ENCODE measurements at places on chromosomes 3 and 15.
A peak's percentile ranks its signal among the peaks of the same experiment; 100 is the strongest.

- DNase-seq = no peak
These were observed 81.4 kb upstream of the BCHE start for GRCh38 chr3:165918657-165918979.

DNA sequence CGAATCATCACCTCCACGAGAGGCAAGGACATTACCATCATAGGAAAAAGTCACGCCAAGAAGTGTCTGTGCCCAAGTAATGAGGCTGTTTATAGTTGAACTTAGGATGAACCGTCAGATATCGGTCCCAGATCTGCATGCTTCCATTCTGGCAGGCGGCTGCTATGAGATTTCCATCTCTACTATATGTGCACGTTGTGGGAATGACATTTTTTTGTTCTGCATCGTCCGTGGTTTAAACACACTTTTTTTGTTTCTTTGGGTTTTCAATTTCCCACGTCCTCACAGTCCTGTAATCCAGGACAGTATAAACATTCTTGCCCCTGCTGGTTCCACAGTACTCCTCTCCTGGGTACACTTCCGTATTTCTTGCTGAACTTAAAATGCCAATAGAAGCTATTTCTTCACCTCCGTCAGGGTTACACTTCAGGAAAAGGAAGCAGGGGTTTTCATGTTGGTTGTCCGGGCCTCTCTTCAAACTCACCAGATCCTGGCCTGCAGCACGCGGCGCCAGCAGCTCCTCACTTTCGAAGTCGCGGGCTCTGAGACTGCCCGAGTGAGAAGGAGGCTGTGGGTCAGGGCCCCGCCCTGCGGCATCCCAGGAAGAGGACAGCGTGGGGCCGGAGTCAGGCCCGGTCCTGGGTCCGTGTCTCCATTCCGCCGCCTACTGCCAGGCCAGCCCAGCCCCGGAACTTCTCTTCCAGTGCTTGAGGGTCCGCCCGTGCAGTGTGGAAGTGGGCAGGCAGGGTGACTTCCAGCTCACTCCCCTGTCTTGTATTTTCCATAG, 9.8 kb upstream of the TM4SF4 start:
- no peak for DNase-seq

DNA sequence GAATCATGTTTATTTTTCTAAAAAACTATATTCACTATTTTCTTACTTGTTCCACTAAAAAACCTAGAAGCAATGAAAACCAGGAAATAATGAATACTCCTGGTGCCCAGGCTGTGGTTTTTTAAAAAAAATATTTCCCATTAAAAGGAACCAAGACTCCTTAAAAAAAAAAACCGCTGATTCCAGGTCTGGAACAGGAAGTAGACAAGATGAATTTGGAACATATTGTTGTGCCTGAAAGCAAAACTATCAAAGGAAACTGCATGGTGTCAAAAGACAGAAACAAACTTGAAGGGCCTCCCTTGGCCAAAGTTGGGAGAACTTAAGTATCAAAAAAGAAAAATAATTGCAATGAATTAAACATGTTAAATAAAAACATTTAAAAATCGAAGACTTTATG, 245.3 kb upstream of the P2RY1 start:
- no peak for DNase-seq

GRCh38 chr3:25576146-25576545, 88.6 kb downstream of the TOP2B start:
- DNase-seq = no peak

DNA sequence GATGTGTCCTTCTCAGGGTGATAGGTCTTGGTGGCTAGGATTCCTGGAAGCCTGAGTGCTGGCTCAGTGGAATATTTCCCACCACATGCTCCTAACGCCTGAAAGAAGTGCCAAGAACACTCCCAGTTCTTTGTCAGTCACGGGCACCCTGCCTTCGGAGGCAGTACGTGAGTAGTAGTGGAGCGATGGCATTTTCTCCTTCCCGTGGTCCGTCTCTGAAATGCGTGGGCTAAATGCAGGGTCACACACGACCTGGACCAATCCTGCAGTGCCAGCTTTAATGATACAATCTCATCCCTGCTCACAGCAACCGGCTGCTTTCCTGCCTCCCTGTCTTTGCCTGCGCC, 14.5 kb downstream of the H1-8 start:
- DNase-seq = no peak

DNA sequence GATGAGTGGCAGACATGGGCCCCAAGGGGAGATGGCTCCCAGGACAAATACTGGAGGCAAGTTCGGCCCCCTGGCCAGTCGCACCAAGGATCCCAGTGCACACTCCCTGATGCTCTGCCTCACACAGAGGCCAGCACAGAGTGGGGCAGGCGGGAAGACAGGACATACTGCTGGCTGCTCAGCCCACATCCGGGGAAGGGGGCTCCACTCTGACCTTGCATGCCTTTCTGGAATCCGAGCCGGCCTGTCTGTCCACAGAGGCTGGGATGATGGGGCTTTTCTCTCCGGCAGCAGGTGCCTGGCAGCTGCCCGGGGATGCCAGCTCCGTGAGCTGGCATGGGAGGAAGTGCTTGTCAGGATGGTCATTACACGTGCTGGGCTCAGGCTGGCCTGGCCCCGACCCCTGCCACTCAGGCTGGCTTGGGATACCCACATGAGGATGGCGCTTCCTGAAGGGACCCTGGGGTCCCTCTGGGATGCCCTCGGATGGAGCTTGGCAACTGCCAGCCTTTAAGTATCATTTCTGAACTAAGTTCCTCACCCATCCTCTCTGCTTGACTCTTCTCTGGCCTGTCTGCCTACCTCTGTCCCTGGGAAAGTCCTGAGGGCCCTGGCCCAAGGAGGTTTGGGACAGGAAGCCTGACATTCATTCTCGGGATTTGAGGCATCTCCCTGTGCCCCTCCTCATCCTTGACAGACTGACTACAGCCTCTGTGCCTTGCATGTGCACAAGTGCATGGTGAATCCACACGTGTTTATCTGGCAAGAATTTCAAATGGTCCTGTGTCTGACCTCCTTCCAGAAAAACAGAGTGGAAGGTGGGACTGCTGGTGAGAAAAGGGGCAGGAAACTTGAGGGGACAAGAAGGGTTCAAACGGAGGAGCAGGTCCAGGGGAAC, 46.5 kb downstream of the EXOG start:
- DNase-seq = no peak

GRCh38 chr3:150082898-150083654, 112.4 kb upstream of the PFN2 start:
- DNase-seq = no peak

- DNase-seq = no peak
These were observed 165.2 kb downstream of the GOLGA6L4 start for GRCh38 chr15:84400820-84401219.

- DNase-seq = no peak
These were observed 36.3 kb downstream of the ALG1L2 start for GRCh38 chr3:130117933-130118332.

DNA sequence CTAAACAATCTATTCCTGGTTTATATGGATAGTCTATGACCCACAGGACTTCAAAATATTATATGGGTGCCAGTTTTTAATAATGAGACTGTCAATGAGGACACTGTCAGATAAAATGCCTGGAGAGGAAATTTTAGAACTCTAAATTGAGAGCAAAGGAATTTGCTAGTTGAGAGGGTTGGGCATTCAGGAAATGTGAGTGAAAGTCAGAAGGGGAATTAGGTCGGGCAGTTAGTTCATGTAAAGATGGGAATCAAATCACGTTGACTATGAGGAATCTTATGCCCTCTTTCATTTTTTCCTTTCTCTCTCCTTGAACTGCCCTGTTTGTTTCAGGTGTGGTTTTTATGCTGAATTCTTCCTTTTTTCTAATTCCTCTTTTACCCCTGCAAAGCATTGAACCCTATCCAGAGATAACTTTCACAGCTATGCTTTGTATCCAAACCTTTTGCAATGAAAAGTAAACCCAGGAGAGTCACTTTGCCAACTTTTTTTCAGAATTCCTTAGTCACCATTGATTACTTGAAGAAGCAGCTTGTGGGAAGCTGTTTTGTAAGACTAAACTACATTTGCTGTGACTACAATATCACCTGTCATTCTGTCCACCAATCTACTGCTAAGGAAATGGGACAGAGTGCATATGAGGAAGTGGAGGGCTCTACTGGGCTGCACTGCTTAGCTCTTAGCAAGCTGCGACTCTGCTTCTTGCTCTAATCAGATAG, 27.8 kb downstream of the CHP1 start:
- peak; percentile 72 for DNase-seq

DNA sequence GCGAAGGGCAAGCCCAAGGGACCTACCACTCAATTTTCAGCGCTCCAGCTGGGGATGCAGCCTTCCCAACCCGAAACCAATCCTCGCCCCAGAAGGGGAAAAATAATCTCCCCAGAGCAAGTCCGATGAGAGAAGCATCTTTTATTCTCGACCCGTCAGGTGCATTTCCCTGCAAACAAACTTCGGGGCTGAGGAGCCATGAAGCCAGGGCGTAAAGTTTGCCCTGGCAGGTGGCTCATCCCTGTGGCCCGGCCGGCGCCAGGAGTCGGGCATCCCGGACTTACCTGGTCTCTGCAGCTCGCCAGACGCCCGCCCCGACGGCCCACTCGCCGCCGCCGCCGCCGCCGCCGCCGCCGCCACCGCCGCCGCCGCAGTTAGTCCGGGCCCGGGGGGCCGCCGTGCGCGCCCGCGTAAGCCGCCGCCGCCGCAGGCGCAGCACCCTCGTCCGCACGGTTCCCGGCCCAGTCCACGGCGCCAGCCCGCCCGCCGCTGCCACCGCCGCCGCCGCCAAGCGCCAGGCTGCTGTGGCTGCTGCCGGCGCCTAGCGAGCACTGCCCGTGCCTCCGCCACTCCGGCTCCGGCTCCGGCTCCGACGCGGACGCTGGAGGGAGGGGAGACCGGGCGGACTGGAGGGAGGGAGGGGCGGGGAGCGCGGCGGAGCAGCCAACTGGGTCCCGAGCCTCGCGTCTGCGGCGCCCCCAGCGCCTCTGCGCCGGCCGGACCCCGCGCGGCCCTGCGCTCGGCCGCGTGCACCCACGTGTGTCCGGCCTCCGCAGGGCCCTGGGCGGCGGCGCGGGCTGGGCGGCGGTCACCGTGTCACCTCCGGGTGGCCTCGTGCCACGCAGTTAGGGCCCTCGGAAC, at the start of gene CNTN3:
Gene CNTN3, minus strand, starts transcription at position 553 of the 861 bp plus-strand sequence. CDS start 93,547 bp downstream, outside the sequence.
- DNase-seq = no peak

GRCh38 chr15:63195569-63196015, 6.2 kb downstream of the RAB8B start:
- DNase-seq = no peak

GRCh38 chr3:197117114-197117513, 87.5 kb upstream of the MELTF start:
- peak; percentile 87 for DNase-seq

GRCh38 chr3:135982922-135983581, 17.5 kb downstream of the PPP2R3A start:
- DNase-seq = peak; percentile 77

DNA sequence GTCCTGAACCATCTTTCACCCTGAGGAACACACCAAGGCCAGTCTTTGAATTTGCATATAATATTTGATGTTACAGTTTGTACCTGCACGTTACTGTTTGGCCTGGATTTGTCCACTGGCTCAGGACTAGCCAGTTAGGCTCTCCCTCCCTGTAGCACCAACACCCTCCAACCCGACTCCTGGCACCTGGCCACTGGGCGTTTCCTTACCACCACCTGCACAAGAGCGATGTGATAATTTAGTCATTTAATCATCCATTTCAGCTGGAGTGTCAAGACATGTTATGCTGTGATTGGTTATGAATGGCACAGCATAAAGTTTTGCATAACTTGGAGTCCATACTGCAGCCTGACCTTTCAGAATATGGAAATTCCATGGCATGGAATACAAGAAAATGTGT, 242.4 kb downstream of the KCNMB2 start:
- peak; percentile 77 for DNase-seq

DNA sequence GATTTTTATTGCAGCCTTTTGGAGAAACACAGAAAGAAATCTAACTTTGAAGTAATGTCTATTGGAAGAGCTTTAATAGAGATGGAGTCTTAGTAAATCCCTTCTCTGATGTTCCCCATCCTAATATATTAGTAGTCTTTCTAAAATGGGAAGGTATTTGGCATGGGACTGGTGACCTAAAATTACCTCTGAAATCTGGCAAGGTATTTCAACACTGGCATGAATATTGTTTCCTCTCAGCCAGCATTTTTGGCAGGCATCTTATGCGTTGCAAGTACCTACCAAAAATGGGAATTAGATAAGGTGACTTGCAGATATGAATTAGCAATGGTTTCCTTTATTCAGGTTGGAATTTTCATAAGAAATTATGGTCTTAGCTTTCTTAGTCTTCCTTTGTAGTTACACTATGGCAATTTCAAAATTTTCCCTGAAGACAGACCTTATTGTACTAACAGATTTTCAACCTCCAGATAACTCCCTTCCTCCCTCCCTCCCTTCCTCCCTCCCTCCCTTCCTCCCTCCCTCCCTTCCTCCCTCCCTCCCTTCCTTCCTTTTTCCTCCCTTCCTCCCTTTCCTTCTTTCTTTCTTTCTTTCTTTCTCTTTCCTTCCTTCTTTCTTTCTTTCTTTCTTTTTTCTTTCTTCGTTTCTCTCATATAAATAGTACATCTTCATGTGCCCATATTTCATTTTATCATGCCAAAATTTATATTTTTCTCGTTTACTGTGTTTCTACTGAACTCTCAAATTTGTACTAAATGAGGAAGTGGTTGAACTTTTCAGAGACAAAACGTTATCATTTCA, 168.2 kb upstream of the KCNMB2 start:
- DNase-seq = peak; percentile 2

GRCh38 chr3:86149054-86149453, 841.9 kb downstream of the VGLL3 start:
- no peak for DNase-seq

DNA sequence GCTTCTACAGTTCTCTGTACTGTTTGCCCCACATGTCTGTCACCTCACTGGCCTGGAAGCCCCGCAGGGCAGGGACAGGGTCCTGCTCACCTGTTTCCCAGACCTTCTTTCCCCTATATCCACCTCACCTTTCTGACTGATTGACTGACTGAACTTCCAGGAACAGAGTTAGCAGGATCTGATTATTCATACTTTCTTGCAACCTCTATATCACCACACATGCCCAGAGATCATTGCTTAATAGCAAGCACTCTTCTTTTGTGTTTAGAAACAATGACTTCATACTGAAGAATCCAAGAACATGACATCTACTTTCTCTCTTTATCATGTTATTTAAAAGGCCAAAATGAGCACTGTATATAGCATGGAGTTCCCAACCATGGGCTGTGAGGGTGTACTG, 18.0 kb upstream of the CLEC3B start:
- peak; percentile 88 for DNase-seq

- no peak for DNase-seq
These were observed 61.9 kb upstream of the SLC6A1 start for GRCh38 chr3:10930666-10931040.

GRCh38 chr3:178847190-178847589, 224.4 kb downstream of the ZMAT3 start:
- DNase-seq = no peak

DNA sequence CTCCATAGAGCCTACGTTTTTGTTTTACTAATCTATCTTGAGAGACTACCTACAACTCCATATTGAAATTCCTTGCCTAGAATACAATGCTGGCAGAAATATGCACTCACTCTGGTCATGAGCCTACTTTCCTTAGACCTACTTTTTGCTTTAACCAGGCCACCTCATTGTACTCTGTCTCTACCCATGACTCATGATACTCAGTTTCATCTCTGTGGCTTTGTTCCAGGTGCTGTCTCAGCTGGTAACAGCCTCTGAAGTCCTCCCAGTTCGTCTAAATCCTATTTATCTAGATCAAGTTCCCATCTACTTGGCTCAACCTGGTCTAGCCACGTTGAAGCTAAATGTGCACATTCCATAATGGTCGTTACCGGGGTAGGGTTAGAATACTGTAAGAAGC, 536.4 kb downstream of the RSL24D1 start:
- peak; percentile 2 for DNase-seq

GRCh38 chr3:197686899-197687298, 49.8 kb downstream of the RUBCN start:
- DNase-seq = no peak

GRCh38 chr15:83919319-83919830, 265.5 kb downstream of the ADAMTSL3 start:
- DNase-seq = peak; percentile 28

Data from epithelial cell of esophagus (primary cell).